ENCODE measurements at places on chromosomes 13 and 19.

DNA sequence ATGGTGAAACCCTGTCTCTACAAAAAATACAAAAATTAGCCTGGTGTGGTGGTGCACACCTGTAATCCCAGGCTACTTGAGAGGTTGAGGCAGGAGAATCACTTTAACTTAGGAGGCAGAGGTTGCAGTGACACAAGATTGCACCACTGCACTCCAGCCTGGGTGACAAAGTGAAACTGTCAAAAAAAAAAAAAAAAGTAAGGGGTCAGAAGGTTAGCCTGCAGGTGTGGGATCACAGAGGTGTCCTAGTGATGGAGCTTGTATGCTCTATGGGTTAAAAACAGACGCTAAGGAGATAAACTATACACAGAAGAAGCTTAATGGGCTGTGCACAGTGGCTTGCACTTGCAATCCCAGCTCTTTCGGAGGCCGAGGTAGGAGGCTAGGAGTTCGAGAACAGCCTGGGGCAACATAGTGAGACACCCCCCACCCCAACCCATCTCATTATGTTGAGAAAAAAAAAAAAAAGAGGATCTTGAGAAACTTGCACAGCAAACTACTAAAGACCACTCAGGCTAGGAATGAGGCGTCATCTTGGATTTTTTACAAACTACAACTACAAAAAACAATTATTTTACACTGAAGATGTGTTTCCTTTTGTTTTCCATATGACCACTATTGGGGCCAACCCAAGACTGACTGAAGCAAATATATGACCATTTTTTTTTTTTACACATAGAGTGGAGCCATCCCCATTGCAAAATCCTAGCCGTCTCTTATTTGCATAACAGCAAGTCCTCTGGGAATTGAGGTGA is 7.9 kb downstream of the FOSB start:
- no peak for DNase-seq

DNA sequence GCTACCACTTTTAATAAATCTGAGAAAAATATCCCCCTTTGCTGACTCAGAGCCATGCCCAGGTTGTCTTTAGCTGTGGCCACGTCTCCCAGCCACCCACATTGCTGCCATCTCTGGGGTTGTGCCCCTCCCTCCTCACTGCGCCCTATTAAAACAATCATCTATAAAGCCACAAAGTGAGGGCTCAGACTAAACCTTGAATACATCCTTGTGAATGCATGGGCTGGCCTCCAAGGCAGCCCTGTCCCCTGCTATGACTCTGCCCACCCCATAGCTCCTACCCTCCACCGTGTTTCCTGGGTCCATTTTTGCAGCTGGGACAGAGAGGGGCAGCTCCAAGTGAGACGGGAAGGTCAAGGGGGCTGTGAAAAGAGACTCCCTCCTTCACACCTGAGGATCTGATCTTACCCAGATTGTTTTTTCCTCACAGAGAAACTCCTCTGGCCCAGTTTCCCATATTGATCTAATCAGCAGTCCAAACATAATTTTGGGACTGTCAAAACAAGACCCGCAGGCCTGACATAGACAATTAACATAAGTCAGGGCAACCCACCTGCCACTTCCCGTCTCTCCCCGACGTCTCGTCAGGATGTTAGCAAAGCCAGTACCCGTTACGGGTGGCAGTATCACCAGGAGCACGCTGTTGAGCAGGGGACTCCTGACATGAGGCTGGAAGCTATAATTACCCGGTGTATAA is 199.0 kb downstream of the KATNAL1 start:
- DNase-seq, result no peak

DNA sequence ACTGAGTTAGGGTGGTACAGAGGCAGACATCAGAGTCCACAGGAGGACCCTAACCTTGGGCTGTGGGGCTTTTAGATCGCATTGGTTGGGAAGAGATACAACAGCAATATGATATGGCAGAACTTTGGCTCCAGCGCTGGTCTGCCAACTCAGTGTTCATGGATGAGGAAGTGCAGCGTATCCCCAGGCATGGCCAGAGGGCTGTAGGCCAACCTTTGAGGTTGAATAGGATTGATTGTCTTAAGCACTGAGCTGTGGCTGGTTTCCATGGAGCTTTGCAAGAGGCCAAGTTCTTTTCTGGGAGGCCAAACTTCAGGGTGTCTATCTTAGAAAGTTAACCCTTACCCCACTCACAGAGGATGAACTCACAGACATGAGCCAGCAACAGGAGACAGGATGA is 144.1 kb upstream of the TMTC4 start:
- no peak for DNase-seq

DNA sequence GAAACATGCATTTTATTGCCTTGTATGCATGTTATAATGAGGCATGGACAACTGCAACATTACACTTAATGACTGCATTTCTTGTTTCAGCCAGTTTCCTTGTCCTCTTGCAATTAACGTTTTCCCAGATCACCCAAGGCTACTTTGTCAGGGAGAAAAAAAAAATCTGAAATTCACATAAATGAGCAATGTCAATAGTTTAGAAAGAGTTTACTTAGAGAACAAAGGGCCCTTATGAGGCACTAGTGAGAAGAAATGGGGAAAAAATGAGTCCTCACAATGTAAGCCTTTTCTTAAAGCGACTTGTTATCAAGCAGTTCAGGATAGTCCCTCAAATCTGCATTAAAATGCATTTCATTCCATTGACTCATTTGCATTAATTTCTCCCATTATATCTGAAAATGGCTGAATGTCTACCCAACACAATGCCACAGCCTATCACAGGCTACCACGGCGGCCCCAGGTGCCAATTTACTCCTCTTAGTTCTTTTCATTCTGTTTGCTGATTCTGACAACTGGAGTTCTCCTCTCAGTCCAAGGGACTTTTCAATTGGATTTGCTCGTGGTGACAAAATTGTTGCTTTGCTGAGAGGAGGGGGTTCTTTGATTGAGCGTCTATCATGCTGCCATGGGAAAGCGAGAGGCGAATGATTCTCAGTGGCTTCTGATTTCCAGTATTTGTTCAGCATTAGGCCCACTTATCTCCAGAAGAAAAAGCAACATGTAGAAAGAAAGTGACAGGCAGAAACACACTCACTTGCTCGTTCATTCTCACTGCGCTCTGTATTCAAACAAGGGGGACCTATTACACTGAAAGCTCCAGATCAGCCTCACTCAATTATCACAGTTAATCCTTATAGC is 107.1 kb downstream of the DACH1 start:
- DNase-seq, result no peak

- DNase-seq, result no peak
Measured at GRCh38 chr19:54938906-54939305, 8.4 kb downstream of the NLRP7 start.

DNA sequence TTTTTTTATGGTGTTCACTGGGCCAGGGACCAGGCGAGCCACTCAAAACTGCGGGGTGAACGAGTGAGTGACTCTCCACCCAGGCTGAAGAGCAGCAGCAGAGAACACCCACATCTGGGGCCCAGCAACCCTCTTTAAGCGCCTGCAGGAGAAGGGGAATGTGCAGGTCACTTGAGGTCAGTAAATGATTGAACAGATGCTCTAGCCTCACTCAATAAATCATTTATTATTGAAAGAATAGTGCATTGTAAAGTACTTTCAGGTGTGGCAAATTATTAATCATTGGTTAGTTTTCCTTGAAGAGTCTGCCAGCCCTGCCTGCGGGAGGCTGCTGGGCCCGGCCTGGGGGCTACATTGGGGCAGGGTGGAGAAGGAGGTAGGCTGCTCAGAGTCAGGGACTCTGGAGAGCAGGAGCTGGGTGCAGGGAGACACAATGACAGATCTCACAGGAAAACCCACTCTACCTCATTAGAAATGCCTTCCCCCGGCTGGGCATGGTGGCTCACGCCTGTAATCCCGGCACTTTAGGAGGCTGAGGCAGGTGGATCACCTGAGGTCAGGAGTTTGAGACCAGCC is 42.5 kb downstream of the ABCC4 start:
- DNase-seq, result no peak

- DNase-seq, result no peak
Measured at GRCh38 chr19:16206046-16206605, 8.4 kb downstream of the AP1M1 start.

DNA sequence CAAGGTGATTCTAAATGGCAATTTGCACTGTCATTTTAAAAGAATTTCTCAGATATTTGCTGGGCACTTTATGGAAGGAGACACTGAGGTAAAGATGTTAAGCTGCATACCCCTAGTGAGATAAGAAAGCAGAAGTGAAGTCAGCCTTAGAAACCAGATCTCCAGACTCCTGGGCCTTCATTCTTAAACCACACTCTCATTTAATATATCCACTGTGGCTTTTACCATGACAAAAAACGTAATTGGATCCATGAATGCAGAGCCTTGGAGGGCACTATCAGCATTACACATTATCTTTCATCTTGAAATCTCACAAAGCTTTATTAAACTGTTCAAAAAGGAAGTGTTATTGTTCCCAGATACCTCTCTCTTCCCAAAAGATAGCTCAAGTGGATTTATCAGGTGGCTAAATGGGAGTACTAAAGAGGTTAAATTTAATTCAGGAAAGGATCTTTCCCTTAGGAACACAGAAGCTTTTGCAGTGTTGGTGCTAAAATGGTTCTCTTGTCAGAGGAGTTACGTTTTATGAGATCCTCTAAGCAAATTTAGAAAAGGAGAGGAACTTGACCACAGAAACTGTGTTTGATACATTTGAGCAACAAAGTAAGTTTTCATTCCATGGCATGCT is 1060.4 kb downstream of the EFNB2 start:
- DNase-seq, result no peak

- DNase-seq, result no peak
Measured at GRCh38 chr19:46692918-46693722, 23.8 kb downstream of the PRKD2 start.

- peak; percentile 17 for DNase-seq
Measured at GRCh38 chr13:79780240-79780639, 299.3 kb downstream of the NDFIP2 start.

Data from fibroblast of the conjunctiva (primary cell).